Fibroblast of the aortic adventitia (primary cell): ENCODE measurements at places on chromosomes 5 and 9.

GRCh38 chr9:106708475-106709146, 154.4 kb upstream of the ZNF462 start:
- DNase-seq = no peak

- no peak for DNase-seq
Measured at GRCh38 chr9:99058964-99059921, 45.7 kb upstream of the TGFBR1 start.

DNA sequence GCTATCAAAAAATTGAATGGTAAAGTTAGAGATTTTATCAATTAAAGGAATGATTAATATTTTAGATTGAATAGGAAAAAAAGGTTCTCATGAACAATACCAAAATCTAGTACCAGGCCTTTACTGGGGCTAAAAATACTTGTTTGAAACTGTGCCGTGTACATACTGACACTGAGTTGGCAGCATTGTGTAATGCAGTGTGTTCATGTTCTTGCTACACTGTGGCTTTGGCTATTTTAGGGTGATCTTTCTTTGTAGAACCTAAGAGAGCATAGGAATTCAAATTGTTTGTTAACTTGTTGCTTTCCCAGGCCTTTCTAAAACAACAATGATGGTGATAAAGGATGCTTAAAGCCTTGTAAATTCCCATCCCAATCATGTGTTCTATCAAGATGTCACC, 80.9 kb downstream of the KIF4B start:
- no peak for DNase-seq

- no peak for DNase-seq
Measured at GRCh38 chr5:154866841-154867240, 8.4 kb downstream of the CNOT8 start.

DNA sequence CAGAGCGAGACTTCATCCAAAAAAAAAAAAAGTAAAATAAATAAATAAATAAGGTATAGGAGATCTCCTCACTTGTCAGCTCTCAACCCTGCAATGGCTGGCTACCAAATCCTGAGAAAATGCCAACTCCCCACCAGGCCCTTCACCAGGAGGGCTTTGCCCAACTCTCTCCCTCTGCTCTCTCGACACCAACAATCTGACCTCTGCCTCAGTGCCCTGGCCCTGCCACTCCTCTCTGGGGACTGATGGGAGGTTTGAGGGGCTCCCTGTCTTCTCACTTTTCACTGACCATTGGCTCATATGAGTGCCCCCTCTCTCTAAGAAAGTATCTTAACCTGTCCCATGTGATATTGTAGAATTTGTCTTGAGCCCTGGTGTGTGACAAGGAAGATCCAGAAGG, 52.6 kb upstream of the SH3PXD2B start:
- no peak for DNase-seq

DNA sequence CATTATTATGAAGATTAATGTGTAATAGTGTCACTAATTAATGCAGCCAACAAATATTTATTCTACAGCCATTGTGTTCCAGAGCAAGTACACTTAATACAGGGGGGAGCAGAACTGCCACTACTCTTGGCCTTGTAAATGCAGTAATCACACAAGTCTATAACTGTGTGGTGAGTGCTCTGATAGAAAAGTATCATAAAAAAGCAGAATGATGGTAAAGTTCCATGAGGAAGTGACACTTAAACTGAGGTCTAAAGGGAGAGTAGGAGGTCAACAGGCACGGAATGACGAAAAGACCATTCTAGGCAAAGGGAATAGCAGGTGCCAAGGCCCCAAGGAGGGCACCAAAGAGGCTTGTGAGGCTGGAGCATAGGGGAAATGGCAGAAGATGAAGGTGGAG, 142.9 kb downstream of the OSTF1 start:
- DNase-seq = no peak

GRCh38 chr5:55037890-55038289, 13.8 kb downstream of the GZMK start:
- DNase-seq = no peak

DNA sequence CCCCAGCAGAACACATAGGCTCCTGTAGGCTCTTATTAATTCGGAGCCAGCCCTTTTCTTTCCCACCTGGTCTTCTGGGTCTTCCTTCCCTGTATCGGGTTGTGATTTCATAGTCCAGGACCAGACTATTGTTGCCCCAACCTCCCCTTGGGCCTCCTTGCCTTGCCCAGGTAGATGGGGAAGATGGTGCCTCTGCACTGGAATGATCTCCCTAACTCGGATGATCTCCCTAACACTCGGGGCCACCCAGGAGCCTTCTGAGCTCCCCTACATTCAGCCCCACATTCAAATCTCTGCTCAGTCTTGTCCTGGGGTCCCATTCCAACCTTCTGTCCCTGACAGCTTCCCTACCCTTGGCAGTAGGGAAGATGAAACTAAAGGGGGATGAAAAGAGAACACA, 2.7 kb upstream of the IRF1 start:
- no peak for DNase-seq

- peak; percentile 50 for DNase-seq
Measured at GRCh38 chr5:52875827-52876226, 88.1 kb downstream of the ITGA1 start.

- no peak for DNase-seq
Measured at GRCh38 chr5:62134811-62135210, 171.2 kb upstream of the KIF2A start.

- no peak for DNase-seq
Measured at GRCh38 chr5:137086342-137086741, 412.8 kb downstream of the SPOCK1 start.

- peak; percentile 91 for DNase-seq
Measured at GRCh38 chr9:91424403-91425176, 958 bp upstream of the NFIL3 start.

- DNase-seq = no peak
Measured at GRCh38 chr5:23316060-23316591, 191.3 kb upstream of the PRDM9 start.

GRCh38 chr9:125440411-125440810, 178.8 kb downstream of the GAPVD1 start:
- no peak for DNase-seq

DNA sequence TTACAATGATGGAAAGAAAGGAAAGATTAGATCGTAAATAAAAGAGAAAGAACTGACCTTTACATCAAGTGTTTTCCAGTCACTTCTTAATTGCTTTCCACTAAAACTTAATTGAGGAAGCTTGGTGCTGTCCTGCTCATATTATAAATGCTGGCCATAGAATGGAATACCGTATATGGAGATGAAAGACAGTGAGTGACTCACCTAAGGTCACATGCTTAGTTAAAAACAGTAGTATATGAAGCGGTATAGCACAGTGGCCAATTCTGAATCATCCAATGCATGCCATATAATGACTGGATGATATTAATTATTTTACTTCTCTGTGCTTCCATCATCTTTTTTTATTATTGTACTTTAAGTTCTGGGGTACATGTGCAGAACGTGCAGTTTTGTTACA, 482.4 kb upstream of the SGCD start:
- no peak for DNase-seq

- DNase-seq = peak; percentile 6
Measured at GRCh38 chr9:109640580-109641371, 139.2 kb upstream of the PALM2AKAP2 start.

- DNase-seq = no peak
Measured at GRCh38 chr9:13911473-13911872, 402.5 kb downstream of the NFIB start.

DNA sequence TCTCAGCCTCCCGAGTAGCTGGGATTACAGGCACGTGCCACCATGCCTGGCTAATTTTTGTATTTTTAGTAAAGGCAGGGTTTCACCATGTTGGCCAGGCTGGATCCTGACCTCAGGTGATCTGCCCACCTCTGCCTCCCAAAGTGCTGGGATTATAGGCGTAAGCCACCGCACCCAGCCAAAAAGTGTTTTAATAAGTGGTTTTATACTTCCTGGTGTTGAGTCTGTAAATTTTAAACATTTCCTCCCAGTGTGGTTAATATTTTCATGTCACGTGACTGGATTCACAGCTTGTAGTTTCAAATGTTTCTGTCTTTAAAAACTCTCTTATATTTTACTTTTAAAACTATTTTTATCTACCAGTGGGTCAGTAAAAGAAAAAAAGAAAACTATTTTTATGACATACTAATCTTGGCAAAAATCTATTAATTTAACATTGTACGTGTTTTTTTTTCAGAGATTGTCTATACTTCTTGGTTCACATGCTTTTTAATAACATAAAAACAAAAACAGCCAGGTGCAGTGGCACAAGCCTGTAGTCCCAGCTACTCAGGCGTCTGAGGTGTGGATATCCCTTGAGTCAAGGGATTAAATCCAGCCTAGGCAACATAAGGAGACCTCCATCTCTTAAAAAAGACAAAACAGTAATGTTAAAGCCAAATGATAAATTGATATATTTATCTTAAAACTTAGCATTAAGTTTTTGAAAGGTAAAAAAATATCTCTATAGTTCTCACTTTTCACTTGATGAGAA, 117.1 kb downstream of the DMXL1 start:
- no peak for DNase-seq

GRCh38 chr9:126880226-126880946, 19.9 kb downstream of the ZBTB34 start:
- no peak for DNase-seq

DNA sequence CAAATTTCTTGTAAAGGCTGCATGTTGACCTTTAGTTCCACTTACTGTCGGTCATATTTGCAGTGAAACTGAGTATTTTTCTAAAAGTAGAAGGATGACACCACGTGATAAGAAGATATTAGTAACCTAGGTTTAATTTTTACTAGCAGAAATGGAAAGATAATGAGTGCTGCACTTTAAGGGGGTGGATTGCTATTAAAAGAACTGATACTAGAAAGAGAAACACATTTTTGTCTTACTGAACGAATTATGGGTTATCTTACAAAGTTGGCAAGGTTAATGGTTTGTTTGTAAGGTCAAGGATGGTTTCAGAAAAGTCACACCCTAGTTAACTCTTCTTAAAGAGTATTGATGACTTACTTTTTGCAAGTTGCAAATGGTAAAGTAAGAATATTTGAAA, 2.4 kb downstream of the MACIR start:
- DNase-seq = no peak

DNA sequence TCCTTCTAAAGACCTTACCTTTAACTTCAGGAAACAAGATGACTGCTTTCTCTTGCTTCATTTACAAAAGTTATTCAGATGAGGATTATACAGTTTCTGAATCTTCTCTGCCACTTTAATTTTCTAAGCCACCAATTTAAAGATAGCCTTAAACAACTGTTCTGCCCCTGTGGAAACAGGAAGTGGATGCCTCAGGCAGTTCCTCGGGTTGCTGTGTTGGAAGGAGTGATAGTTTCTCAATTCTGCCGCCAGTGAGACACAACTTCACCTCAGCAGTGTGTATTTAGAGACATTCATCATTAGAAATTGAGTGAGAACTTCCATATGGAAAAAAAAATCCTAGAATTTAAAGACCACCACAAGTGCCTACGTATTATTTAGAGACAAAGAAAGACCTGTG, 475.1 kb upstream of the WWC1 start:
- DNase-seq = no peak

DNA sequence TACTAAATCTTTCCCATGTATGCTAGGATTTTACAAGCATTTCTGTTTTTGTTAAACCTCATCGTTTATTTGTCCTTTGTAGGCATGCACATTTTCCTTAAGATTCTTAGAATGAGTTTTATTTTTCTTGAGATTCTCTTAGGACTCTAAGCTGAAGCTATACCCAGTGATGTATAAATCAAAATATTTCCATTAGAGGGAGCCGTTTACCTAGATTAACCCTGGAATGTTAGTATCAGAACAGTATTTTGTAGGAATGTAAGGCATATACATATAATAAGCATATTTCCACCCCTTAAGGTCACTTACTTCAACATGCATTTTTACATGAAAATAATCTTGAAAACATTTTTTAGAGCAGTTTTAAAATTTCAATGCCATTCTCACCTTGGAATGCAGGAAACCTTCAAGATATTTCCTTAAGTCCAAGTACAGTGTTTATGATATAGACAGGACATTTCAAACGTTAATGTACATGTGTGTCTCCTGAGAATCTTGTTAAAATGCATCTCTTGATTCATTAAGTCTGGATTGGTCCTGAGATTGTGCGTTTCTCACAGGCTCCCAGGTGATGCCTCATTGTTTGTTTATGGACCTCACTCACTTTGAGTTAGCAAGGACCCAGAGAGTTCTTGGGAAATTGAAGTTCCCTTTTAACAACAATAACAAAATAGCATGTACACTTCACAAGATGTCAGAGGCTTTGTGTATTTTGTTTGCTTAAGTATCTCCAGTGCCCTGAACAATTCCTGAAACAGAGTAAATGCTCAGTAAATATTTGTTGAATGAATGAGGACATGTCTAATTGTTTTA, 34.9 kb upstream of the FCHO2 start:
- peak; percentile 55 for DNase-seq

GRCh38 chr9:14281136-14281795, 32.7 kb downstream of the NFIB start:
- no peak for DNase-seq

DNA sequence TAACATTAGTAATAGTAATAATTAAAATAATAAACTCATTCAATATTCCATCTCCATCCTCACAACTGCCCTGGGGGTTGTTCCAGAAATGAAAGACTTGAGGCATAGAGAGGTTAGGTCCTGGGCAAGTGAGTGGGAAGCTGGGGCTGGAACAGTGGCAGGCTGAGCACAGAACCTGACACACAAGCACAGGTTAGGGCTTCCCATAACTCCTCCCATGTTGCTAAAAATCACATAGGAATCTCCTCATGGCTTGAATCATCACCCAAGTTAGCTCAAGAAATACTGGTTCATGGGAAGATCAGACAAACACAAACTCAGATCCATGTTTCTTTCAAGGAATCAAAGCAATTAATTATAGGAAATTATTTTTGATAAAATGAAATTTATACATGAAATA, 487.7 kb downstream of the SEMA5A start:
- DNase-seq = no peak

GRCh38 chr5:1801222-1801966, at the start of gene NDUFS6:
Gene NDUFS6, plus strand, starts transcription at chr5:1801407. Its CDS starts 11 bp downstream, at chr5:1801418.
- peak; percentile 65 for DNase-seq

- DNase-seq = peak; percentile 92
Measured at GRCh38 chr9:20981486-20981885, 50.0 kb downstream of the HACD4 start.

- peak; percentile 96 for DNase-seq
Measured at GRCh38 chr5:77893225-77893860, 117.2 kb upstream of the TBCA start.

GRCh38 chr5:97383996-97384395, 200.9 kb upstream of the RIOK2 start:
- peak; percentile 18 for DNase-seq

- no peak for DNase-seq
Measured at GRCh38 chr5:59246882-59247281, 646.6 kb downstream of the PDE4D start.

DNA sequence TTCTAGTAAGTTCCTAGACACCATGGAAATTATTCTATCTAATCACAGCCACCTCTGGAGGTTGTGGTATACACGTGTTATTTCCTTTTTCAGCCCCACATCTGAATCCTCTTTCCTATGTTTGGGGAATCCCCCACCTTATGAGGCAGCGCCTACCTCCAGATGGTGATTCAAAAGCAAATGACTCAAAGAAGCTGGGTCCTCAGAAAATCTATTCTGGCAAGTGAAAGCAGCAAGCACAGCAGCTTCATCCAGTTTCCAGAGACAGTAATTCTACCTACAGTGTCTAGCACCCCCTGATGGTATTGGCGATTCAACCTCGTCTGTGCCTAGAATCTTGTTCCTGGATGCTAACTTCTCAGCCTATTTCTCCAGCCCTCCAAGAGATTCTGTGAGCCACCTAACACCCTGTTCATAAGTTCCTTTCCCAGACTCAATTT, 43.0 kb downstream of the STRBP start:
- peak; percentile 61 for DNase-seq

GRCh38 chr9:112884101-112884500, 6.6 kb downstream of the SLC46A2 start:
- peak; percentile 37 for DNase-seq
